ENCODE measurements at places on chromosomes 1 and 21. TPM values are rescaled to one million over a fixed set of nuclear protein-coding genes. Genes with fewer than 3 reads are reported as not detected.

PYCR2 gene
- polyA plus RNA-seq = 61.9 TPM

LRRC38 gene
- polyA plus RNA-seq = 4.8 TPM

DNTTIP2 gene
- polyA plus RNA-seq = 48.1 TPM

HCN3 gene
- 28.6 TPM for polyA plus RNA-seq

GPR89B gene
- 21.0 TPM for polyA plus RNA-seq

CZIB gene
- 77.8 TPM for polyA plus RNA-seq

DNAJC6 gene
- 101 TPM for polyA plus RNA-seq

KCNE1 gene
- polyA plus RNA-seq = 2.7 TPM

CD48 gene
- polyA plus RNA-seq = 0.62 TPM

SERINC2 gene
- polyA plus RNA-seq = 8.7 TPM

SLC44A3 gene
- polyA plus RNA-seq = 8.2 TPM

FAM167B gene
- polyA plus RNA-seq = 2.7 TPM

ESPN gene
- polyA plus RNA-seq = 7.4 TPM

Data from spinal cord (tissue), 10 donors.